ENCODE measurements at places on chromosomes 3 and 15. TPM values are rescaled to one million over a fixed set of nuclear protein-coding genes. Genes with fewer than 3 reads are reported as not detected.

The CCRL2 gene
- 5.1 TPM for total RNA-seq

DNA sequence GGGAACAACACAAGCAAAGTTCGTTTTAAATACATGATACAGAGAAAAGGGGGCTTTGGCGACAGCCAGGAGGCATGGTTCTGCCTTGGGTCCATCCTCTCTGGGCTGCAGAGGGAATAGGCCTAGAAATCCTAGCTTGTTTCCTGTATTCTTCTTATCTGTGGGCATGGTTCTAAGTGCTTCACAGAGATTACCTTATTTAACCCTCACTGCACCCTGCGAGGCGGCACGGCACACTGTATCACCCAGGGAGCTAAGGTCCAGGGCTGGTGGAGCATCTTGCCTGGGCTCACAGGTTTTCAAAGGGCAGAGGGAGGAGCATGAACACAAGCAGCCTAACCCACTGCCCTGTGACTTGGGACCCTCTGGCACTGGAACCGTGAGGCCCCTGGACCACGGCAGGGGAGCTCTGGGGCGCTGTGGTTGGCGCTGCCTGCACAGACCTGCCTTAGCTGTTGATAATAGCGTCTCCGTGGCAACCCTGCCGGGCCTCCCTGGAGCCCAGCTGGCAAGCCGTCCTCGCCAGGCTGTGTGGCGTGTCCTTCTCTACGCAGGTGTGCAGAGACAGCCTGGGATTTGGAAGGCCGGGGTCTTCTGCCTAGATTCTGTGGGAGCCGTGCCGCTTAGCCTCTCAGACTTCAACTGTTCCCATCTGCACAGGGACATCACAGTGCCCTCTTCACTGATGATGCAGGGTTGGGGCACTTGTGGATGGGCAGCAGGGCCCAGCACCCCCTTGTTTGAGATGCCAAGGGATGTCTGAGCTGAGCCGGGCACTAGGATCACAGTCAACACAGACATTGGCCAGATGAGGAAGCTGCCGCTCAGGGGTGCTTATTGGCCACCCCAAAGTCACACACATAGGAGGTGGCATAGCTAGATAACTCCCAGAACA, 154.6 kb upstream of the TLE3 start:
- no peak for DNase-seq

The ESYT3 gene
- total RNA-seq, result not detected

The TEX55 gene
- not detected for total RNA-seq

Data from dermis blood vessel endothelial cell (primary cell).